ENCODE measurements at places on chromosomes 11 and 22.

DNA sequence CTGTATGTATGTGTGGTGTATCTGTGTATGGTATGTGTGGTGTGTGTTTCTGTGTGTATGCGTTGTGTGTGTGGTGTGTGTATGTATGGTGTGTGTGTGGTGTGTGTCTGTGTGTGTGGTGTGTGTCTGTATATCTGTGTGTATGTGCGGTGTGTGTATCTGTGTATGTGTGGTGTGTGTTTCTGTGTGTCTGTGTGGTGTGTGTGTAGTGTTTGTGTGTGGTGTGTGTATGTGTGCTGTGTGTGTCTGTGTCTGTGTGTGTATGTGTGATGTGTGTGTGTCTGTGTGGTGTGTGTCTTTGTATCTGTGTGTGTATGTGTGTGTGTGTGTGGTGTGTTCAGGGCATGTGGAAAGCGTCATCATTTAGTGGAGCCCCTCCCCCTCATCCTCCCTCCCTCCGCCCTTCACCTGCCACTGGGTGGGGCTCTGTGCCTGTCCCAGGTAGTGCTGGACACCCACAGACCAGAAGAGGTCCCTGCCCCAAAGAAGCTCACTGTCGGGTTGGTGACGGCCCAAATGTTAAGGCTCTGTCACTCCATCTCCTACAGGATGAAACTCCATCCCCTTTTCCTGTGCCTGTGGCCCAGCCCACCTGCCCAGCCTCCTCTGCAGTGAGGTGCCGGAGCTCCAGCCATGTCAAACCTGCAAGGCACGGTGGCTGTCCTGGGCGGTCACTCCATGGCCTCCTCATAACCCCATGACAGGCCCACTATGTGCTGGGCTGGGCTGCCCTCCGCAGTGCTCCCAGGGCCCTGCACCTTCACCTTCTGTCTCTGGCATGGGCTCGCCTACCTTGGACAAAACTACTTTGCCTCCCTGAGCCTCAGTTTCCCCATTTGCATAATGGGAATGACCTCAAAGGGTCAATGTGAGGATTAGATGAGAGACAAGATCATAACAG, 23.4 kb upstream of the SHISAL1 start:
- no peak for DNase-seq

- no peak for DNase-seq
These were observed 3.4 kb upstream of the MOGAT2 start for GRCh38 chr11:75714211-75714610.

DNA sequence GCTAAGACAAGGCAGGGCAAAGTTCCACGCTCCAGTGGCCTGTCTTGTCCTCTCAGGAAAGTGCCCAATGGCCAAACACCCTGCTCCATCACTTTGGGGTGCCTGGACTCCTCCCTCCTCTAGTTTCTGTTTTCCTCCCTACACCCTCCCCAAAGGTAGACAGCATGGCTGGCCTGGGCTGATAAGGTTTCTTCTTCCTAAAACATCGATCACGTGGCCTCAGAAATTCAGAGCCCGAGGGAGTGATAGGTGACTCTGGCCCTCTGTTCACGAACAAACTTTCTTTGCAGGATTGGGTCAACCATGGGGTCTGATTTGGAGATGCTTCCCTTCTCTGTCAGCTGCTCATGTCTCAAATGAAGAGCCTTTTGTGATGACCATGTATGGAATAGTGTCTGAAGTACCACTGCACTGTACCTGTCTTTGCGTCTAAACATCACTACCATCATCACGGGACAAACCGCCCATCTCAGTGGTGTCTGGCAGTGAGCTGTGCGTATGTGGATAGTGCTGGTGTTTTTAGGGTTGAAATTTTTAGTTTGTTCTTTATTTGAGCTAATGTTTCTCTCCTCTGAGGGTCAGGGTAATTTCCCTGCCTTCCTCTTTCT, 6.1 kb downstream of the MICAL2 start:
- DNase-seq: no peak

- DNase-seq: no peak
These were observed 223.5 kb upstream of the BLID start for GRCh38 chr11:122339436-122340060.

DNA sequence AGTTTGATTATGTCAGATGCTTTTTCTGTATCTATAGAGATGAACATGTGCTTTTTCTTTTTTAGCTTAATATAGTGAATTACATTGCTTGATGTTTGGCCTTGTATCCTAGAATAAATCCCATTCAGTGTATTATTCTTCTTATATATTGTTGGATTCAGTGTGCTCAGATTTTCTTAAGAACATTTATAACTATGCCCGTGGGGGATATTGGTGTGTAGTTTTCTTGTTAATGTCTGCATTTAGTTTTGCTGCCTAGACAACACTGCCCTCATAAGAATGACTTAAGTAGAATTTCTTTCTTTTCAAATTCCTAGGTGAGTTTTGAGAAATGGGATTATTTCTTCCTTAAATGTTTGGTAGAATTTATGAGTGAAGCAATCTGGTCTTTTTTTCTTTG, 98.5 kb downstream of the TMEM135 start:
- DNase-seq: no peak

- DNase-seq: no peak
These were observed 16.6 kb downstream of the OR8A1 start for GRCh38 chr11:124586238-124586860.

- DNase-seq: no peak
These were observed 371.6 kb downstream of the CADM1 start for GRCh38 chr11:115132436-115133228.

- no peak for DNase-seq
These were observed 117.8 kb downstream of the NAT10 start for GRCh38 chr11:34223021-34223813.

DNA sequence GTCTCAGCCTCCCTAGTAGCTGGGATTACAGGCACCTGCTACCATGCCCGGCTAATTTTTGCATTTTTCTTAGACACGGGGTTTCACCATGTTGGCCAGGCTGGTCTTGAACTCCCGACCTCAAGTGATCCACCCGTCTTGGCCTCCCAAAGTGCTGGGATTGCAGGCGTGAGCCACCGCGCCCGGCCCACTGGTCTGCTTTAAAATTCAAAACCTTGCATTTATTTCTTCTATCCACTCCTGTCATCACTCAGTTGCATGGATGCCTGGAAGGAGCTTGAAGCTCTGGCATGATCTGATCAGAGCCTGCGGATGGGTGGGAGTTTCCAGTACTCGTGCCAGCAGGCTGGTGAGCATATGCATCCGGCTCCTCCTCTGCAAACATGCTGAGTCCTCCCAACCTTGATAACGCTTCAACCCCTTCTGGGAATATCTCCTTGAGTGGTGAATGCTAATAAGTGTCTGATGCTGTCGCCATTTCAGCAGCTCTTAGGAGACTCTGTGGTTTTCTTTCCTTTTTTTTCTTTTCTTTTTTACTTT, 39.6 kb downstream of the UBASH3B start:
- DNase-seq: no peak

DNA sequence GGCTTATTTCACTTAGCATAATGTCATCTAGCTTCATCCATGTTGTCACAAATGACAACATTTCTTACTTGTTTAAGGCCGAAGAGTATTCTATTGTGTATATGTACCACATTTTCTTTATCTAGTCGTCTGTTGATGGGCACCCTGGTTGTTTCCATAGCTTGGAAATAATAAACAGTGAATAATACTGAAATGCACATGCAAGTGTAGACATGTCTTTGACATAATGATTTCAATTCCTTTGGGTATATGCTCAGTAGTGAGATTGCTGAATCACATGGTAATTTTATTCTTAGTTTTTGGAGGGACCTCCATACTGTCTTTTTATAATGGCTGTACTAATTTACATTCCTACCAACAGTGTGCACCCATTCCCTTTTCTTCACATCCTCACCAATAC, 508.0 kb downstream of the NELL1 start:
- DNase-seq: no peak

- no peak for DNase-seq
These were observed 36.0 kb upstream of the ACCSL start for GRCh38 chr11:44011797-44012196.

GRCh38 chr22:11042116-11042515, 4485.9 kb upstream of the OR11H1 start:
- no peak for DNase-seq

- DNase-seq: no peak
These were observed 29.7 kb upstream of the TRIM29 start for GRCh38 chr11:120167659-120168058.

DNA sequence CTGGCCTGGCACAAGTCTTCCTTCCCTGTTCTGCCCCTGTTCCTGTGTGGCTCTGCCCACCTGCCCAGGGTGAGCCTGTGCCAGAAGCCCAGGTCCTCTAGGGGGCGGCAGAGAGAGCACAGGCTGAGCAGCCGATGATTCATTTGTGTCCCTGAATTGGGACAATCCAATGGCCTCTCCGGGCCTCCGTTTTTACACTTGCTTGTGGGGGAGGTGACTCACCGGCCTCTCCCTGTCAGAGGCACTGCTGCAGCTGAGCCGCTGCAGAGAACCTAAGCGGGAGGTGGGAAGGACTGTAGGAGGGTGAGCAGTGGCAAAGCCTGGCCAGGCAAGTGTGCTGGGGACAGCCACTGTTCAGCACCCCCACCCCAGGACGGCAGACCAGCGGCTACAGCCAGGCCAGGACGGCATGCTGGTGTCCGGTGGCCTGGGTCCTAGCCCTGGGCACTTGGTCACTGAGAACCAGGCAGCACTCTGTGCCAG, 65.2 kb upstream of the LMO1 start:
- DNase-seq: no peak

DNA sequence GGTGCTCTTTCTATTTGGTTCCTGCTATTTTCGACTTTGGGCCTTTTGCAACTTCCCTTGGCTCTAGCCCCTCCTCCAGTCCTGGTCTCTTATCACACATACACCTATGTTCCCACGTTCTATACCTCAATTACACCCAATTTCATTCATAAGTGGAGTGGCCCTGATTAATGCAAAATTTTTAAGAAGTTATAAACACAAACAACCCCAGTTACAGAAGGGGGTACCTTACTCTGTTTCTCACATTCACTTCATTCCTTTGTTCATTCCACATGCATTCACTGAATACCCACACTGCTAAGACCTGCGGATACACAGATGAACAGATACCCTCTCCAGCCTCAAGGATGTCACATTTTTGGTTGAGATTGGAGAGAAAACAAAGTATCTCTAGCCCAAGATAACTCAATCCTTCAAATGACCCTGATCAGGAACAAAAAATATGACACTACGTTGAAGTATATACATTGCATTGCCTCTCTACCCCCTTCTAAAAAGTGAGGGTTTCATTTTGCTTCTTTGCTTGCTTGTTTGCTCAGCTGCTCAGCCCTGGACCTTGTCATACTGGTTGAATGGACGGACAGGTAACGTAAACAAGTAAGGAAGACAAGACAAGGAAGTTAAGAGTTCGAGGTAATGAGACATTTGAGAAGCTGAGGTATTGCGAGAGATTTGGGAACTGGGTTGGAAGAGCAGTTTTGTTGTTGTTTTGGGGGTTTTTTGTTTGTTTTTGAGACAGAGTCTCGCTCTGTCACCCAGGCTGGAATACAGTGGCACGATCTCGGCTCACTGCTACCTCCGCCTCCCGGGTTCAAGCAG, 3.6 kb upstream of the VPS37C start:
- DNase-seq: no peak

DNA sequence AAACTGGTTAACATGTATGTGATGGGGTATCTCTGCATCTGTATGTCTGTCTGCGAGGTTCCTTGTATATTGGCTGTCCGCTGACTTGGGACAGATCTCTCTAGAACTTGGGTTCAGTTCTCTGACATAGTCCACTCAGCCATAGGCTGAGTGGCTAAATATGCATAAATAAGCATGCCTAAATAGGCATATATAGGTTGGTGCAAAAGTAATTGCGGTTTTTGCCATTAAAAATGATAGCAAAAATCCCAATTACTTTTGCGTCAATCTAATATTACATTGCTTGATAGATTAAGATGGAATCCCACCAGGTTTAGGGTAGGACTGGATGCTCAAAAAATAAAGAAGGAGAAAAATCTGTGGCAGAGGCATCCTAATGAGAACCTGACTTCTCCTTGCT, 8.8 kb downstream of the LRRC55 start:
- no peak for DNase-seq

GRCh38 chr11:47204637-47204989, 10.2 kb upstream of the DDB2 start:
- no peak for DNase-seq

DNA sequence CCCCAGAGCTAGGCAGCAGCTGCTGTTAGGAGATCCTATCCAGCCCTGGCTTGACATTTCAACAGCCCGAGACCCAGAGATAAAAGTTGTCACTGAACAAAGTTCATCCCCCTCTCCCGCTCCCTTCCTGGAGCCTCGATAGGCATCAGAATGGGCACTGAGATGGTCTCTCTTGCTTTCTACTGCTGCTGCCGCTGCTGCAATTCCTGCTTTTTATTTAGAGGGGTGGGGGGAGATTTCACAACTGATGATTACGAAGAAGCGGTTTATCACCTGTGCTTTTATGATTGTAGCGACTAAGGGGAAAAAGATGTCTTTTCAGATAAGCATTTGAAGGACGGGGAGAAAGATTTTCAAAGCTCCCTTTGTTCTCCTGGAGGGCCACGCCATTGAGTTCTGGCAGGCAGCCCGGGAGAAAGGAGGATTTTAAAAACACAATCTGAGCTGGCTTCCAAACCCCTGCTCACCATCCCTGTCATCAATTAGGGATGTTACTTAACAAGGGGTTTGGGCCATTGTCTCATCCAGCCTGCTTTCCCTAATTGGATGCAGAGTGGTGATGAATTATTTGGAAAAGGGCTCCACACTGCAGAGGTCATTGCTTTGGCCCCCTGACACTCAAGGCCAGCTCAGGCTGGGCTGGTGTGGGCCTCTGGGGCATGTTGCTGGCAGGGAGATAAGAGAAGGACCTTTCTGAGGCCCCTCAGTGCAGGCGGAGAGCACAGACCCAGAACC, 344.7 kb downstream of the BUD13 start:
- DNase-seq: no peak

- DNase-seq: no peak
These were observed 102.7 kb downstream of the TRAF6 start for GRCh38 chr11:36407356-36407755.

GRCh38 chr11:86718521-86718920, 46.1 kb upstream of the ME3 start:
- DNase-seq: no peak

DNA sequence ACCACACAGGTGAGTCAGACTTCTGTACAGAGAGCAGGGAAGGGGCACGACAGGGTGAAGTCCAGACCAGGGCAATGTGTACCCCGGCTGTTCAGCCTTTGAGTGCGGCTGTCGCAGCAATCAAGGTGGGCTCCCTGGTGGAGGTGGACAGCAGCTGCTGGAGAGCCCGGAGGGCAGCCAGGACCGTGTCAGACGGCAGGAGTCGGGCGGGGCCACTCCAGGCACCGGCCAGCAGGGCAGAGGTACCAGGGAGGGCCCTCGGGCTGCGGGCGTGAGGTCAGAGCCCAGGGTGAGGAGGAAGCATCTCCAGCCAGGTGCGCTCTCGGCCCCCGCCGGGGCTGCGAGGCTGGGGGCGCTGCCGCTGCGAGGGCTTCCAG, 802 bp upstream of the PIM3 start:
- DNase-seq: no peak

Measured in NCI-H2081 treated with DMSO at 0.1 percent for 48 hours (cell line).